Omental fat pad (tissue), 4 donors: ENCODE measurements at places on chromosomes 6 and 20. TPM values are rescaled to one million over a fixed set of nuclear protein-coding genes. Genes with fewer than 3 reads are reported as not detected.

GRCh38 chr6:109999740-110000139, 21.6 kb downstream of the GPR6 start:
- no peak for DNase-seq

GRCh38 chr20:12970372-12970821, 38.4 kb upstream of the SPTLC3 start:
- no peak for DNase-seq

- DNase-seq = no peak
Observed at GRCh38 chr6:79338493-79338892, 104.0 kb upstream of the HMGN3 start.

- no peak for DNase-seq
Observed at GRCh38 chr6:121504227-121504626, 68.8 kb downstream of the GJA1 start.

DNA sequence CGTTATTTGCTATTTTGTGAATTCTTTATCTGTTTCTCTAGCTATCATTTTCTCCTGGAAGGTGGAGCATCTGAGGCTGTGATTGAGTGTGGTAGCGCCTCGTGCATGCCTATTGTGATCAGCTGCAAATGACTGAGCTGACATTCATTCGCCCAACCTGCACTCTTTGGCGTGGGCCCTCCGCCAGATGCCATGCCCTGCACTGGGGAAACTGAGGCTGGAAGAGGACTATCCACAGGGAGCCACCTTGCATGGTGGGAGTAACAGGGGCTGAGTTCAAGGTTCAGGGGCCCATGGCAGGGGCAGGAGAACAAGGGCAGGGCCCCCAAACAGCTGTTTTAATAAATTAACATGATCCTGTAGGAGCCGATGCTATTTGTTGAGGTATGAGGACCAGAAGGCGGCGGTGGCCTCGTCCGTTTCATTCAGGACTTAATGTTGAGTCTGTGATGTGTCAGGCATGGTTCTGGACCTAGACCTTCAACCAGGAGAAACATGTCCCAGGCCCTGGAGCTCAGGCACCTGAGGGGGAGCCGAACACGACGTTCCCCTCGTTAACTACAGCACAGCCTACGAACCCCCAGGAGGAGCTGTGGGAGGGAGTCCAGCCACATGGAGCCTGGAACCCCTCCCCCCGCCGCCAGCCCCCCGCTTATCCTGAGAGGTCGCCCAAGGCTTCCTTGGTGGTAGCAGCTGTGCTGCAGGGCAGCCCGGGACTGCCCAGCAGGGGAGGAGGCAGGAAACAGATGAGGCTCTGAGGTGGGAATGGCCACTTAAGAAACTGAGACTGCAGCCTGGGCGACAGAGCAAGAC, 242.9 kb downstream of the CDH4 start:
- DNase-seq = no peak

Gene DYNLT2
- 2.2 TPM for total RNA-seq
